ENCODE measurements at places on chromosomes 4 and X. TPM values are rescaled to one million over a fixed set of nuclear protein-coding genes. Genes with fewer than 3 reads are reported as not detected.

DNA sequence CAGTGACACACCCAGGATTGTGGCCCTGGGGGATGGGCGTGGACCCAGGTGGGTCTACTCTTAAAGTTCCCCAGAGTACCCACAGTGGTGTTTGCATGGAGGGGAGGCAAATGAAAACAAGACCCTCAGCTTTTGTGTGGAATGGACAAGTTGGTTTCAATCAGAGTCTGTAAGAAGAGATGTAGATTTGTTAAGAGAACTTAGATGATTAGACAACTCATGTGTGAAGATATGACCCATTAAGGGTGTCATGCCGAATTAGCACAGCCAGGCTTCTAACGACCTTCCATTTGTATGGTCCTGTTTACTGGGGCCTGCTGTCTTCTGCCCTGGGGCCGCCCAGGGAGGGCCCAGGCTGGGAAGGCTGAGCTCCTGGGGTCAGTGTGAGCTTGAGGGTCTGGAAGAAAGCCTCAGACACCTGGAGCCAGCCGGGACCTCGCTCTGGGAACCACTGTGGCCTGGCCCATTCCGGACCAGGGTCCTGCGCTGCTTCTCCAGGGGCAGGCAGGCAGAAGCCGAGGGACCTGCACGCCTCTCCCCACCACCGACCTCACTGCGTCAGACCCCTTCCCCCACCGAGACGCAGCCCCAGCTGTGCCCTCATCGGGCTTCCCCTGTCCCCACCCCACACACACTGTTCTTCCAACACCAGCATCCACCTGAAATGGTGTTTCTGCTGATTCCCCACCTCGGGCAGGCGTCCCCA lies 20.4 kb downstream of the UVSSA start:
- no peak for DNase-seq

The ANOS1 gene
- total RNA-seq, result 0.55 TPM

The CPE gene
- 142 TPM for total RNA-seq

- no peak for DNase-seq
Measured at GRCh38 chr4:131499141-131499873, 1649.8 kb upstream of the PCDH10 start.

- DNase-seq, result no peak
Measured at GRCh38 chr4:97238956-97239666, 904.2 kb downstream of the STPG2 start.

The TCEAL2 gene
- 4.1 TPM for total RNA-seq

The TBX22 gene
- not detected for total RNA-seq

DNA sequence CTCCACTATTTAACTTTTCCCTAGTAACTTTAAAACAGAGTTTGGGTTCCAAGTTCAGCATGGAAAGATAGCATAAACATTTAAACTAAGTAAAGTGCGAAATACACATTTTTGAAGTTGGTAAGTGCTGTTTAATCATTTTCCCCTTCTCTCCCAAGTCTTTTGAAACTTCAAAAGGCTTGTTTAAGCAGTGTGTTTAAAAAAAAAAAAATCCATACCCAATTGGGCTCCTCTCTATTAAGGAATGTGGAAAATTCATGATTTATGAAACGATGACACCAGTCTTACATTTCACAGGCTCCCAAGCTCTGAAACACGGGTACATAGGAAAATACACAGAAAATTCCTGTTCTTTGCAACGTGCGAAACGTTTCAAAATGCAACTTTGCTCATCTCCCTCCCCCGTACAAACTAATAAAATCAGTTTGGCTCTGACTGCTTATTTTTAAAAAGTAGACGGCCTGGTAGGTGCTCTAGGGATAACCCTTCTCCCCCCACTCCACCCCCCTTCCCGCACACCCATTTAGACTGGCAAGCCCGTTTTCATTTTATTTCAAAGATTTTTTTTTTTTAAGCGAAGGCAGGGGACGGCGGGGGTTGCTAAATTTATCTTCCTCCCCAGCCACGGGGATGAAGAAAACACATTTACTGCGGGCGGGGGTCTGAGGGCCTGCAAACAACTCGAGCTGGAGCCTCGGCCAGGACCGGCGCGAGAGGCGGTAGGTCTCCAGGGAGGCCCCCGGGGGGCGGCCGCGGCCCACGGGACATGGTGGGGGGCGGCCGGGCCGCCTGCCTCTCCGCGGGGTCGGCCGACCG lies 786 bp upstream of the ZFX start:
- DNase-seq, result peak; percentile 55

The CXCL3 gene
- not detected for total RNA-seq

The SMIM10L2A gene
- total RNA-seq, result 2.8 TPM

DNA sequence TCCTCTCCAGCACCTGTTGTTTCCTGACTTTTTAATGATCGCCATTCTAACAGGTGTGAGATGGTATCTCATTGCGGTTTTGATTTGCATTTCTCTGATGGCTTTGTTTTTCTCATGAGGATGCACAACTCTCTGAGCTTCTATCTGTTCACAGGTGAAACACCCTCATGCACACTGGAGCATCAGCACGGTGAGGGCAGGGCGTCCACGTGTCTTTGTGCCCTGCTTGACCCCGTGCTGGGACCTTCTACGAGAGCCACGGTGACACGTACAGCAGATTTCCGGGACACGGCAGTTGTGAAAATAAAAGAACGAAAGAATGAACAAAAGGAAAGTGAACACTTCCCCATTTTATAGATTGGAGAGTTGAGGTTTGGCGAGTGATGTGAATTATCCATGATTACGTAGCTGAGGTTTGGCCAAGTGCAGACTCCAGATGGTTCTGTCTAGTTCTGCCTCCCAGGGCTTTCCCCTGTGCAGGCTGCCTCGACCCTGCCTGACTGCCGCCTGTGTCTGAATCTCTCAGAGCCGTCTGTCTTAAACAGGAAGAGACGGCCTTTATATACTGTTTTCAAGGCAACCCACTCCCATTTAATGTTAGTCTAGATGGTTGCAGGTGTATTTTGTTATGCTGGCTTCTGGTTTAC lies 67.8 kb upstream of the SORBS2 start:
- no peak for DNase-seq

- no peak for DNase-seq
Measured at GRCh38 chr4:186936496-186937375, 213.1 kb upstream of the FAT1 start.

The LRCH2 gene
- 16.5 TPM for total RNA-seq

- DNase-seq, result no peak
Measured at GRCh38 chr4:4585012-4585670, 43.3 kb upstream of the STX18 start.

GRCh38 chrX:46572340-46572936 lies 1.1 kb upstream of the CHST7 start:
- no peak for DNase-seq

The IBSP gene
- total RNA-seq, result not detected

DNA sequence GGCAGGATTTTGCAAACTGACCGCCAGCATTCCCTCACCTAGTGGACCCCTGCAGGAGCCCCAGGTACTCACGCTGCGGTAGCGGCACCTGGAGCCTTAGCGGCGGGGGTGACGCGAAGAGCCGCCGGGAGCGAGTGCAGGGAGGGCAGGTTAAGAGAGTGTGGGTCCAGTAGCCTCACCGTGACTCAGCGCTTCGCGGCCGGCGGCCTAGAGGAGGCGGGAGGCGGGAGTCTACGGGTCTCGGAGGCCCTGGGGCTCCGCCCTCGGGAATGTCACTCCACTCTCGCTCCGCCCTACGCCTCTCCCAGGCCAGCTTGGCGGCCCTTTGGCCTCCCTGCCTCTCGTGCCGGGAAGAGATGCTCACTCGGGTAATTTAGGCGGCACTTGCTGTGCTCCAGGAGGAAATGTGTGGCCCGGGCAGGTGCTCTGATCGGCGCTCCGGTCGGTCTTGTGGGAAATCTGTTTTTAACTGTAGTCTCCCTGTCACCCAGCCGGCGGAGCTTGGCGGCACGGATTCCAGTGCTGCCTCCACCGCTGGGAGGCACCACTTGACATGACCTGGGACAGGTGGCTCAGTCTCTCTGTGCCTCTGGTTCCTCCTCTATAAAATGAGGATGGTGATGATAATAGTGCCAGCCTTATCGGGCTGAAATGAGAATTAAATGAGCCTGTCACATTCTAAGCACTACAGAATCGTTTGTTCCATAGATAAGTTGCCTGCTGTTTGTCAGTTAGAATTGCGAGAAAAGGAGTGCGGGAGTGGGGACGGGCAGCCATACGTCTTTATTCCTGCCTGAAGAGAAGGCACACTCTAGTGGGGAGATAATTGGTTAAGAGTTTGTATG lies at the start of gene PIR:
Gene PIR, minus strand, starts transcription at position 216 of the 845 bp plus-strand sequence. CDS start 2,076 bp downstream, outside the sequence.
- peak; percentile 82 for DNase-seq

The PHOX2B gene
- total RNA-seq, result not detected

The CYSLTR1 gene
- 3.2 TPM for total RNA-seq

GRCh38 chrX:45888518-45888917 lies 656.7 kb downstream of the ZNF674 start:
- no peak for DNase-seq

- DNase-seq, result no peak
Measured at GRCh38 chrX:482192-482701, 95.5 kb upstream of the PPP2R3B start.

The FAAH2 gene
- total RNA-seq, result 0.85 TPM

DNA sequence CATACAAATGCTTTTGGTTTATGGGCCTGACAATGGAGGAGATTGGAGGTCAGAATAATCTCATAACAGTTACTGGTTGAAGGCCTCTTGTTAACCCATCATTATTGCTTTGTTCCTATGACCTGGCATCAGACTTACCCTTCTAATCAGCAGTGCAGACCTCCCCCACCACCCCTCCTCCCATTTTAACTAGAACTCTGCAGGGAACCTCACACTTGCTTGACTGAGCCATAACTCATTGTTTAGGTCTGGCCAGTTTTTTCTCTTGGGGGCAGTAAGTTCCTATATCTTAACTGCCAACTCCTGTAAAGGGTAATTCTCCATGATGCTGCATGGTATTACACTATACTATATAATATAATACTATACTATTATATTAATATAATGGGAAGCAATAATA lies 609.3 kb downstream of the IL1RAPL1 start:
- no peak for DNase-seq

DNA sequence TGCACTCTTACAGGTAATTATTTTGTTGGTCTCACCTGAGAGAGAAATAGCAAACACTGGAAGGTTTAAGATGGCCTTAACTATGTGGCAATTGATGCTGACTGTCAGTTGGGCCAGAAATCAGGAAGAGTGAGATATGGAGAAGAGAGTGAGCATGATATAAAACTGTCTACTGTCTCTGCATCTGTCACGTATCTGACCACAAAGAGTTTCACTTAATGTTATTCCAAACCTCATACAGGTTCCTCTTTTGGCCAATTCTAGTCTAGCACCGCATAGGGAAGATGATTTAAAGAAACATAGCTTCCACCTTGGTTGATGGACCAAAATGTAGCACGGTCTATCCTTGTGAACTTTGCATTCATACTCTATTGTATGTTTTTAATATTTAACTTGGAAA lies 381.0 kb upstream of the BOD1L1 start:
- DNase-seq, result no peak

The IL13RA1 gene
- 41.8 TPM for total RNA-seq

- no peak for DNase-seq
Measured at GRCh38 chr4:14452764-14453163, 549.5 kb upstream of the CPEB2 start.

DNA sequence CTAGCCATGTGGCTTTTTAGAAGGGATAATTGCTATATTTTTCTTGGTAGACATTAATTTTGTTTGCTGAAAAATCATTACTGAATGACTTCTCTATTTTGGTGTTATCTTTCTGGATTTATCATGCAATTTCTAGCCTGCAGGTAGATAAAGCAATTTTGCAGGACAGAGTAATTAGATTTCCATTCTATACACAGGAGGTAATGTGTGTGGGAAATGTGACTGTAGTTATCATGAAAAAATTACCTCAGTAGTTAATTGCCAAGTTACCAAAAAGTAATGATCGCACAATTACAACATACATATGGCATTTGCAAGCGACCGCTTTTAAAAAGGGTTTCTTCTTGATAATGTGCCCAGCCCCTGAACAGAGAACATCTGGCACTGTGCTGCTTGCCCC lies 66.1 kb downstream of the KIT start:
- DNase-seq, result no peak

- no peak for DNase-seq
Measured at GRCh38 chr4:38109370-38109769, 149.2 kb downstream of the PTTG2 start.

DNA sequence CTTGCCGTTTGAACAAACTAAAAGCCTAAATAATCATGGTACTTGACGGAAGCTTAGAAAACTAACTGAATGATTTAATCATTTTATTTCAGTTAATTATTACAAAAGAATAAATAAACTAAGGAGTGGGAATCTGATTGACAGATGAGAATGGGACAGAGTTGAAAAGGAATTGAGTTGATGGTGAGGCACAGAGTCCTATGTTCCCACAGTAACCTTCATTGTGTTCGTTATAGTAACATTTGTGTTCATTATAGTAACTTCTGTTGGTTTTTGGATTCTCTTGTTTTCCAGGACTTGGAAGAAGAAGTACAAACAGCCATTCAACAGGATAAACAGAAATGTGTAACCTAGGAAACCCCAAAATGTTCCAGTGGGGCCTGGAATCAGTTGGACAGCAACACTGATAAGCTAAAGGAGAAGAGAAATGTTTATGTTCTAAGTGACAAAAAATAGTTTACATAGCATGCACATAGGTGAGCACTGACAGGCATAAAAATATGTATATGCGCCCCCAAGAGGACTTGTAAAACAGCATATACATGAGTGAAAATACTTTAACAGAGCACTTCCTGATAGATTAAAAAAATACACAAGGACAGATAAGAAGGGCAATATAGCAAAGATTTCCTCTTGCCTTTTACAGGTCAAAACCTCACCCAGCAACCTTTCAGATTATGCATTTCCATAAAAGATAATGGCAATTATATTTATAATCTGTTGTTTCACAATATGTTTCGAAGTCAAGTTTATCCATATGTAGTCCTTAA lies 218.6 kb upstream of the HTR2C start:
- DNase-seq, result no peak

DNA sequence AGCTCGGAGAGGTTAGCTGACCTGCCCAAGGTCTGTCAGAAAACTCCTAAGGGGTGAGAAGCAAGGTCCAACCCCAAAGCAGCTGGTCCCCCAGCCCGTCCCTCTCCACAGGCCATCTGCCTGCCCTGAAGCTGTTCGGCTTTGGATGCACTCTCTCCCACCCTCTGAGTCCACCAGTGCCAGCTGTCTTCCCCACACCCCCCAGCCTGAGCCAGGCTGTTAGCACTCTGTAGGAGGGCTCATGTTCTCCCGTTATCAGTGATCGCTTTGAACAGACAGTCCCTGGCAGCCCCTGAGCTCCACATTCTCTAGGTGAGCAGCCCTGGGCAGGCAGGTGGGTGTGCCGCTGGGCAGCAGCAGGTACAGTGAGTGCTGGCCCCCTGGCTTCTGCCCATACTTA lies 16.0 kb downstream of the ZNF185 start:
- DNase-seq, result no peak

The ADAMTS3 gene
- total RNA-seq, result 16.8 TPM

The LGI2 gene
- total RNA-seq, result 21.2 TPM

The ARX gene
- not detected for total RNA-seq

The BEND2 gene
- not detected for total RNA-seq

The HTRA3 gene
- total RNA-seq, result 65.3 TPM

- DNase-seq, result no peak
Measured at GRCh38 chrX:132631579-132632232, 142.9 kb upstream of the MBNL3 start.

GRCh38 chr4:140611854-140612253 lies 43.1 kb upstream of the UCP1 start:
- no peak for DNase-seq

All from uterus (tissue), 4 donors.